ENCODE measurements at places on chromosomes 12 and 14.

DNA sequence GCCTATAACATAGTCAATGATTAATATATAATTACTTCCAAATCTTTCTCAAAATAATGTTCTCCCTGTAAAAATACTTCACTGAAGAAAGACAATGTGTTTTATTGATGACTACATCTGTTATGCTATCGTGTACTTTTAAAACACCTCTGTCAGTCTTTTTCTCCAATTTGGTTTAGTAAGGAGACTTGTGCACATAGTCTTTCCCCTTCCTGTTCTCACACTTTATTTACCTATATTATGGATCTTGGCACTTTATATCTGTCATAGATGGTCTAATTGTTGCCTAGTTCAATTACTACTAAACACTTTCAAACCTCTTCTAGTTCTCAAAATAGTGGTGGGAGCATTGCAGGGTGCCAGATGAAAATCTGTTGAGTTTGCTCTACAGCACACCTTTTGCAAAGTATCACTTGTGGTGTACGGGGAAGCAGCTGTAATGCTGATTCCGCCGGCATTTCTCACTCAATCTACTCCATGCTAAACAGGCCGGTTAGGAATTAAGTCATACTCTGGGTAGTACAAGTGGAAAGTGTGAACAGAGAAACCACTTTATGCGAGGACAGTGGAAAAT, 1.1 kb upstream of the INSM2 start:
- no peak for DNase-seq

DNA sequence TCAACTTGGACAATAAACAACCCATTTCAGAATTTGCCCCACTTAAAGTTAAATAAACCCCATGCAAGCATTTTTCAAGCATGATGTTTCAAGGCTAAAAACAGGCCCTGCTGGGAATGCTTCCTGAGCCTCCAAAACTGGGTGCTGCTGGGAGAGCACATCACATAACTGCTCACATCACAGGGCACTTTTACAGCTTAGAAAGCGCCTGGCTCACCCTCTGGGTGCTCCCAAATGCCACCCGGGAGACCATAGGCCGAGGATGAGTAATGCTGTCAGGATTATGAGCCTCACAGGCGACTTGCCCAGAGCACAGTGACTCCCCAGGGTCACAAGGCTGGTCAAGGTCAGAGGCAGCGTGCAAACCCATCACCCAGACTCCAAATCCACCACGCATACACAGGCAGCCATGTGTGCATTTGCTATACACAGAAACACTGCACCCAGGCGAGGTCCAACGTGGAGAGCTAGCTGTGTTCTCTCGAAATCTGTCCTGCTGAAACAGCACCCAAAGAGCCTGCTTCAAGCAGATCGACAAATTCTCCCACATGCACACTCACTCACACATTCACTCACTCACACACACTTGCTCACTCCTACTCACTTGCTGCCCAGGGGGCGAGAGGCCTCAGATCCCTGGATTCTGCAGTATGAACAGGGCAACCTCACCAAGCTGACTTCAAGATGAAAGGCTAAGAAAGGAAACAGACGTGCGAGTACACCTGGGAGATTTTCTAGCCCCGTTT, 58.7 kb downstream of the ITPK1 start:
- DNase-seq, result no peak

GRCh38 chr12:20950248-20950647, 139.7 kb downstream of the SLCO1B3 start:
- no peak for DNase-seq

GRCh38 chr12:47189728-47190127, 110.0 kb upstream of the AMIGO2 start:
- DNase-seq, result no peak

DNA sequence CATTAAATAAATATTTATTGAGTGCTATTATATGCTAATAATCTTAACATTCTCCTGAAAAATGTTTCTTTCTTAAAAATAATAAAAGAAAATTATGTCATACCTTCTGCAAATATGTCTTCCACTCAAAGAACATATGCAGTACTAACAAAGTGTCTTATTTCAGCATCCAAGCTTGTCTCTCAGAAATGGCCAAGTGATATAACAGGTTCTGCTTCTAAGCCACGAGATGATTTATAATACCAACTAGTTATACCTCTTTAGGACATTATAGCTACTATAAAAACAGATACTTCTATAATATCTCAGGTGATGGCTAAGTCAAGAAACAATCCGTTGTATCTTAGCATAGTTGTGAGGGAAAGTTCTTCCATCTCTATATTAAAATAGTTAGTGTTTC, 128.1 kb upstream of the ARID2 start:
- DNase-seq, result no peak

DNA sequence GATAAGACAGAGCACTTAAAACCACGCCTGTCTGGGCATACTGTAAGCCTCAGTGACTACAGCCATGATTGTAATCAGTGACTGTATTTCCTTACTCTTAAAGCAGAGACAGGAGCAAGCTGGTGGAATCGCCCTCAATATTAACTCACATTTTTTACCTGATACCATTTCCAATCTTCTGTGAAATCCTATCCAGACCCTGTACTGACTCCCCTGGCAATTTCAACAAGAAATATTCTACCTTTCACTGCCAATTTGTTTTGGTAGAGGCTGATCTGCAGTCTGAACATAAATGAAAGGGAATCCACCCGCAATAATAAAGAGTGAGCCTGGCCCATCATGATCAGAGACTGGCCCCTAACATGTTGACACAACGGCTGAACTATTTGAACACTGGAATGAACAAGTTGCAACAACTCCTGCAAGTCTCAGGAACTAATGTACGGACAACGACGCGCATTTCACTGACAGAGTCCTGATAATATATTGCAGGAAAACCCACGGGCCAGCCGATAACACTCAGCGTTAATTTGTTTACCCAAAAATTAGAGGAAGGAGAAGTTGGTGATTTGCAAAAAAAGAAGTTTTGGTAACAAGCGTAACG, 195.5 kb upstream of the BTG1 start:
- no peak for DNase-seq

DNA sequence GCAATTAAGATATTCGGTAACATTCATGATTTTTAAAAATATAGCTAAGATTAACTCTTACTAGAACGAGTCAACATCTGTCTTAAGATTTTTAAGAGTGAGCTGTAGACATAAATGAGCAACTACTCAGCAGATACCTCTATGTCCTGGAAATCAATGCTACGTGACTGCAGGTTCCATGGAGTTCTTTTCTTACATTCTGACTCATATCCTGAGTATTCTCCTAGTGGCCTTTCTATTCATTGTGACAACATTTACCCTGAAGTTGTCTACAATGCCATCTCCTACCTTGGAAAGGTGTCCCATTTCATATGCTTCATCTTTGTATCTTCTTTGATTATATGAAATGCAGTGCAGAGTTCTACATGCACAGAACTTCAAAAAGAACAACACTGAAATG, 59.9 kb downstream of the PKP2 start:
- no peak for DNase-seq

GRCh38 chr12:79973801-79974200, 38.9 kb upstream of the PPP1R12A start:
- DNase-seq, result no peak

DNA sequence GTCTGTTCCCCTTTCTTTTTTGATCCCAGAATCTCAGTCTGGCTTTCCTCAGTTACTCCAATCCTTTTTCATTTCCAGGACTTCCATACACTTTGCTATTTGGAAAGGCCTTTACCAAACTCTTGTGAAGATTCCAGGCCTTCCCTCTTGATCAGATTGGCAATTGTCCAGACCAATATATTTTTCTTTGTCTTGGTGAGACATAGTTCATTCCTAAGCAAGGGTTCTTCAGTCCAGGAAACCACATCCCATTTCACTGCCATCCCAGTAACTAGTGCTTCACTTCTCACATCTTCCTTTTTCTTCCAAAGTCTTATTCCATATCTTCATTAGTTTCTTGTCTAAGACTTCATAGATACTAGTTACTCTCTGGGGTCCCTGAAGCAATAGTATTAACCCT, 2.1 kb upstream of the PTPRQ start:
- DNase-seq, result no peak

GRCh38 chr14:92729634-92730358, 18.6 kb downstream of the LGMN start:
- DNase-seq, result no peak

DNA sequence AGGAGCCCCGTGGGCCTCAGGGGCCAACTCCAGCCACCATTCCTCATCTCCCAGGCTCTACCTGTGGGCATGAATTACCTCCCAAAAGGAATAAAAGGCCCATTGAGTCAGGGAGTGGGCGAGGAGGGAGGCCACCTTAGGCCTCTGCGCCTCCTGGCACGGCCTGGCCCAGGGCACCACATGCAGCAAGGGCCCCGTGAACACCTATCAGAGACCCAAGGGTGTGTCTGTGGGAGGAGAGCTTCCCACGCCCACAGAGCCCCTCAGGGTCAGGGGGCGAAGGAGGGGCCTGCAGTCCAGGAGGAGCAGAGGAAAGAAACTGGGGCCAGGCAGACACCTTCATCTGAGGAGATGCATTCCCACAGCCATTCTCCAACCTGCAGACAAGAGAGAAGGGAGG, 12.2 kb downstream of the RAPGEF3 start:
- DNase-seq, result no peak

- DNase-seq, result peak; percentile 94
Observed at GRCh38 chr12:104303538-104304151, at the start of gene EID3. Gene EID3, plus strand, starts transcription at chr12:104303739. Its CDS starts 196 bp downstream, at chr12:104303935.

- DNase-seq, result no peak
Observed at GRCh38 chr12:94127239-94128131, 20.9 kb upstream of the PLXNC1 start.

DNA sequence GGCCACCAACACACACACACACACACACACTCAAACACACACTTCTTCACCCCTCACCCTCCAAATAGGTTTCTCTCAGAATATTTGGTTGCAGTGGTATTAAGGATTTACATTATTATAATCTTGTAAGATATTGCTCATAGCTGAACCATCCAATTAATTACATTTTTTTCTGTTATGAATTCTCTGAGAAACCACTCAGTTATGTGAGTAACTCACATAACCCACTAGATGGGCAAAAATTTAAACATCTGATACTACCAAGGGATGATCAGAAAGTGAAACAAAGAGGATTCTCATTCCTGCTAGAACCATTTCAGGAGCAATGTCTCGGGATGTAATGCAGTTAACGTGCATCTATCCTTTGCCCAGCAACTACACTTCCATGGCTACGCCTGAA, 31.6 kb downstream of the TMTC1 start:
- DNase-seq, result no peak
